K562 (cell line): ENCODE measurements at places on chromosomes 4 and X. TPM values are rescaled to one million over a fixed set of nuclear protein-coding genes. Genes with fewer than 3 reads are reported as not detected.

DNA sequence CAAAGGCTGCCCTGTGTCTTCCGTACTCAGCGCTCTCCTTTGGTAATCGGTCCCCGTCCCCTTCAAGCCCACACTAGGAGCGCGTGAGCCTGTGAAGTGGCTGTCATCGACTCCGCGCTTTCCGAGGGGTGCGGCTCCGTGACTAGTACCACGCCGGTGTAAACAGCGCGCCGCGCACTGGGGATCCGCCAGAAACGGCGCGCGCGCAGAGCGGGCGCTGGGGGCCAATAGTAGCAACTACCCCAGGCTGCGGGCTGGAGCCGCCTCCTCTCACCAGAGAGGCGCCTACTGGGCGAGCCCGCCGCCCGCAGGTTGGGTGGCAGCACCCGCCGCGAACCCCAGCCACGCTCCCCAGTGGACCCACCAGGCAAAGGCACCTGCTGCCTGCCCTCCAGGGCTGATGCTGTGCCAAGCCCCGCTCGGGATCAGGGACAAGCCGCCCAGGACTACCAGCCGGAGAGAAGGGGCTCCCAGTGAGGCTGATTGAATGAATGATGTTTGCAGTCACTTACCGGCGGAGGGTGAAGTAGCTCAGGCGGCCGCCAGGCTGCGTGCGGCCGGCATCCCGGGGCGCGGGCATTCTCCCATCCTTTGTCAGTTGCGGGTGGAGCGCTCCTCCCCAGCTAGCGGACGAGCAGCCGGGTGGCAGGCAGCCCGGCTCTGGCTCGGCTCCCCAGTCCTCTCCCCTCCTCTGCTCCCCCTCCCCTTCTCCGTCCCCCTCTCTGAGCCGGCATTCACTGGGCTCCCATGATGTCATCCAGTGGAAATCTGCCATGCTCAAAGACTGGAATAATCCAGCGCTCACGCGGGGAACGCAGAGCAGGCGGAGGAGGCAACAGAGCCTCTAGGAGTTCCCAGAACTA, 370.3 kb upstream of the SMIM31 start:
- DNase-seq: no peak

- DNase-seq: no peak
Observed at GRCh38 chrX:10507876-10508275, 112.5 kb downstream of the MID1 start.

DNA sequence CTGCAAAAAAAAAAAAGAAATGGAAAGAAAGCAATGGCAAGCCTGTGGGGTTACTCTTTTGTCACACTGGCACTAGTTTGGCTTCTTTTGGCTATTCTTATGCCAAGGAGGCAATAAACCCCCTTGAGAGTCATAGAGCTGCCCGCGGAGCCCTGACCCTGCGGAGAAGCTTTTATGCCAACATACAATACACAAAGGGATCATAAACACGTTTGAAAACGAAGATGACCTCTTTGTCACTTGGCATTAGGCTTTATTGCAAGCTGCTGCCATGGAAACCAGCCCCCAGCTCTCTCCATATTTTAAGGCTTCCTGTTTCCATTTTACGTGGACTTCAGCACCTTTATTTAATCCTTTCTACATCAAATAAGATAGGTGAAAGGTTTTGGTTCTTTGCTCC, 7.6 kb downstream of the NEUROG2 start:
- DNase-seq: no peak

- no peak for DNase-seq
Observed at GRCh38 chr4:25477221-25477620, 100.2 kb downstream of the ANAPC4 start.

- DNase-seq: no peak
Observed at GRCh38 chr4:81346719-81347118, 125.0 kb downstream of the RASGEF1B start.

- no peak for DNase-seq
Observed at GRCh38 chrX:36434522-36434921, 515.0 kb downstream of the CFAP47 start.

DNA sequence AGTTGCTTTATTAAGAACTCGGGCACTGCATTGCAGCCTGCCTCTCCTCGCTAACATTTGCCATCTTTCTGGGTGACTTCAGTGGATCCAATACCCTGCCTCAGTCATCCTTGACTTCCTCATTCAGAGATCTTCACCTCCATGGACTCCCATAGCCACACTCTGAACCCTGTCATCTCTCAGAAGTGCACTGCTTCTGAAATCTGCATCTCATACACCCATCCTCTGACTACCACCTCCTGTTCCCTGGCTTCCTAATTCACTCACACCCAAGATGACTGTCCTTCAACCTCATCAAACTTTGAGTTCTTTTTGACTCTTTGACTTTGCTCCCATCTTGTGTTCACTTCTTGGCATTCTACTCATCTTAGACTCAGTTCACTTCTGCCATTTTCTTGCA, 25.3 kb upstream of the CYBB start:
- DNase-seq: no peak

- no peak for DNase-seq
Observed at GRCh38 chr4:21992330-21992729, 43.8 kb upstream of the KCNIP4 start.

- no peak for DNase-seq
Observed at GRCh38 chrX:13463608-13464007, 105.8 kb upstream of the EGFL6 start.

DNA sequence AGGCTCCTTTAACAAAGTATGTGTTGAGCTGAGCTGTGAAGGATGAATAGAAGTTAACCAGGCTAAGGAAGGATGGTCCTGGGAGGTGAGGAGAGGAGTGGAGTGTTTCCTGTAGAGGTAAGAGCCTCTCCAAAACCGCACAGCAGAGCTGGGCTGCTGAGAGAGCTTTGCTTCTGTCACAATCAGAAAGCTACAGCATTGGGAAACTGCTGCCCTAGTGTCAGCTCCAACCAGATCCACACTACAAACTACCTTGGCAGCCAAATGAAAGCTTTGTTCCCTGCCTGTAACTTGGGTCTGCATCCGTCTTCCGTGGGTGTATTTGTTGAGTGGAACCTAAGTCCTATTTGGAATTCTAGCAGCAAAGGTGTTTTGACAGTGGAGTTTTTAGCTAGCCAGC, 91.8 kb downstream of the REPS2 start:
- DNase-seq: no peak

The MMGT1 gene
- 25.0 and 25.2 TPM in 2 replicates for total RNA-seq

The LEF1 gene
- 32.5 and 35.4 TPM in 2 replicates for total RNA-seq
